ENCODE measurements at places on chromosomes 13 and 19.

GRCh38 chr19:19269952-19270694 is 3.0 kb downstream of the TM6SF2 start:
- DNase-seq: no peak

DNA sequence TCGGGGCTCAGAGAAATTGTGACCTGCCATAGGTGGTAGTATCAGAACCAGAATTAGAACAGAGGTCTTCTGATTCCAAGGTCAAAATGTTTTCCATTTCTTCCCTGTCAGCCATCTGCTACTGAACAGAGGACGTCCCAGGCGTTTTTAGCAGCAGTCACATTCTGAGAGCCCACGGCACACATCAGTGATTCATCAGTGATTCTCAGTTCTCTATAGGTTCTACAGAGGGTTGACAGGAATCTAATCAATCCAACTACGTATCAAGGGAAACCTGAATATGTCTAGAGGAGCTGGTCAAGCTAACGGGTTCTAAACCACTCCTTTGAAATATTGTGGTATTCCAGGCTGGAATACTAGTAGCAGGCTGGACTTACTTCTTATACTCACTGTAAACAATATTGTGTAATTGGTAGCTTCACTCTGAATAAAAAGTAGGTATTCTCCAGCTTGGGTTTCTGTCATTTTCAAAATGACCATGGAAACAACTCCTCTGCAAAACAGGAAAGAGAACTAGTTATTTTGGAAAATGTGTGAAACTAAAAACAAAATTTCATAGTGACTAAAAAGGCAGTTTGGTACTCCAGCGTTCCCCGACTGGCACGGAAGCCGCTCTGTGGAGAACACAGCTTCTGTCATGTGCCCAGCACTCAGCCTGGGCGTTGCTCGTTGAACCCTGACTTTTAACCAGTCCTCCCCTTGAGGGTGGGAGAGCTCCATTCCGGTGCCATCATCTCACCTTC is 43.2 kb downstream of the FLT3 start:
- DNase-seq: no peak

DNA sequence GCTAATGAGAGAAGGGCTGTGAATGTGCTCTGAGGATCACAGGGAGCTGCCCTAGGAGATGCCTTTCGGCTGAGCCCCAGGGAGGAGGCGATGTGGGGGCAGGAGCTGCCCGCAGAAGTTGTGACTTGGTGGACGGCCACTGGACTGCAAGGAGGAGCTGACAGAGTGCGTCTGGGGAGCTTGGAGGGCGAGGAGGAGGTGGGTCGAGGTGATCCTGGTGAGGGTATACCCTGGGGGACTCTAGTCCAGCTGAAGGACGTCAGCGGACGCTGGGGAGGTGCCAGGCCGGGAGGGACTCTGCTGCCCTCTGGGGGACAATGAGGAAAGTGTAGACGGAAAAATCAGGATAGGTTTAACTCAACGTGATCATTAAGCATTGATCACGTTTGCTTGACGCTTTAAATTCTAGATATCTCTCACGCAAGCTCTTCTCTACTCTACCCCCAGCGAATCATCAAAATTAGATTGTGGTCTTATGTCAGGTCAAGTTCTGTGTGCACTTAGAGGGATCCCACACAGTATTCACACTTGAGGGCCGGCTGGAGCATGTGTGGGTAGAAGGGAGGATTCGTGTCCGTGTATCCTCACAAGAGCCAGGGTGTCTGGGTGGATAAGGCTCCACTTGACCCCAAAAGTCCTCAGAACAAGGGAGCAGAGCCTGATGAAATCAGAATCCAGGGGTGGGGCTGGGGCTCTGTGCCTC is 3.3 kb upstream of the CEACAM7 start:
- no peak for DNase-seq

GRCh38 chr13:77896977-77897376 is 21.7 kb downstream of the EDNRB start:
- no peak for DNase-seq

DNA sequence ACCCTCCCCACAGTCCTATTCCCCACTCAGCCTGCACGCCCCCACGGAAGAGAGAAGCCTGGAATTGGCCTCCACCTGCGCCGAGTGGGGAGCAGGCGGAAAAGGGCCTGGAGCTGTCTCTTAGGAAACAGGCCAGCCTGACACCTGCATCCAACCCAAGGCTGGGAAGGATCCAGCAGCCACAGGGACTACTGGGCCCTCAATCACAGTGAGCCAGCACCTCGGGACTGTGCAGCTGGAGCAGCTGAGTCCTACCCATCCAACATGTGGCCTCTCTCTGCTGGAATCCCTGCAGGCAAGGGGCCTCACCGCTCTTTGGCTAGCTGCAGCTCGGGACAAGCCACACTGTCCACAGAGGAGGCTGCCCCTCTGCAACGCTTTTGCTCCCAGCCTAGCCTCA is 8.3 kb upstream of the EPHX3 start:
- no peak for DNase-seq

GRCh38 chr19:35223084-35223790 is 5.3 kb downstream of the FAM187B start:
- DNase-seq: no peak

- no peak for DNase-seq
Measured at GRCh38 chr19:49151267-49152118, 3.7 kb downstream of the HRC start.

- no peak for DNase-seq
Measured at GRCh38 chr13:113559061-113559460, 25.5 kb upstream of the TFDP1 start.

- no peak for DNase-seq
Measured at GRCh38 chr19:48330012-48330681, 4.8 kb downstream of the EMP3 start.

DNA sequence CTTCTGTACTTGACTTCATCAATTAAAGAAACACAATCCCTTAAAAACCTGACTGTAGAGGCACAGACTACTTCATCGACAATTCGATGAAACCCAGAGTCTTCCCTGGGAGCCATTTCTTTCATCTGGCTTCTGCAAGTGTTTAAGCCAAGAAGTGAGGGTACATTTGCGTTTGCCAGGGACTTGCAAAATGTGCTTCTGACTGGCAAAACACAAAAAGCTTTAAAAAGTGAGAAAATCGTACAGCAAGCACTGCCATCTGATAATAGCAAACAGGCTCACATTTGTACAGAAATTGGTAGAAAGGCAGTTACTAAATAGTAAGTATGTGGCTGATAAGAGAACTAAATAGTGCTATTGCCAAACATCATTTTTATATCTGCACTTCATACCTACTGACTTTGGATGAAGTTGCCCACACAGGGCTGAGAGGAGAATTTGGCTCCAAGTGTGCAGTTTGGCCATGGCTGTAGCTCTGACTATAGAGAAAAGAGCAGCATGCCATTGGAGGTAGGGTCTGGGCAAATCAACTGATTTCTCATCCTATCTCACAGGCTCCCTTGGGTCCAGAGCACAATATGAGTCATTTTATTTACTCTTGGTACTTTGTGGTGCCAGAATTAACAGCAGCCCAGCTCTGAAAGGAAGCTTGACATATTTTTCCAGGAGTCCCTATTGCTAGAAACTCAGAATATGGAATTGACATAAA is 358.1 kb downstream of the OXGR1 start:
- DNase-seq: no peak

DNA sequence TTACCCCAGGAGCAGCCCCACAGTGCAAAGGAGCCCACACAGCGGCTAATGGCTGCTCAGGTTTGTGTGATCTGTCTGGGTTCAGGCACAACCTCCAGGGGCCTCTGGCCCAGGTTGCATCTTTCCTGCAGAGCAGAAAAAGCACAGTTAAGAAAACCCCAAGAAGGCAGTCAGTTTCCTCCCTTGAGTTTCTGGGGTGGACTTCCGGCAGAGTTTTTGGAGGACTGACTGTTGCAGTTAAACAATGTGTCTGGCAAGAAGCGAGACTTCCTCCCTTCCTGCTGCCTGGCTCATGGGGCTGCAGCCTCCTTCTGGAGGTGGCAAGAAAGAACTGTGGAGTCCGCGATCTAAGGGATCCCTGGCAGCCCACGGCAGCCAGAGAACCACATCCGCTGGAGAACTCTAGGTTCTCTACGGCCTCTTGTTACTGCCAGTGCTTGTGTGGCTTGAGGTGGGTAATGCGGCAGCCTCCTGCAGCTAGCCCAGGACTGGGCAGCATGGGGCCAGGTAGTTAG is 114.4 kb downstream of the ZDHHC20 start:
- no peak for DNase-seq

GRCh38 chr13:52936806-52937205 is 88.4 kb upstream of the PCDH8 start:
- no peak for DNase-seq

DNA sequence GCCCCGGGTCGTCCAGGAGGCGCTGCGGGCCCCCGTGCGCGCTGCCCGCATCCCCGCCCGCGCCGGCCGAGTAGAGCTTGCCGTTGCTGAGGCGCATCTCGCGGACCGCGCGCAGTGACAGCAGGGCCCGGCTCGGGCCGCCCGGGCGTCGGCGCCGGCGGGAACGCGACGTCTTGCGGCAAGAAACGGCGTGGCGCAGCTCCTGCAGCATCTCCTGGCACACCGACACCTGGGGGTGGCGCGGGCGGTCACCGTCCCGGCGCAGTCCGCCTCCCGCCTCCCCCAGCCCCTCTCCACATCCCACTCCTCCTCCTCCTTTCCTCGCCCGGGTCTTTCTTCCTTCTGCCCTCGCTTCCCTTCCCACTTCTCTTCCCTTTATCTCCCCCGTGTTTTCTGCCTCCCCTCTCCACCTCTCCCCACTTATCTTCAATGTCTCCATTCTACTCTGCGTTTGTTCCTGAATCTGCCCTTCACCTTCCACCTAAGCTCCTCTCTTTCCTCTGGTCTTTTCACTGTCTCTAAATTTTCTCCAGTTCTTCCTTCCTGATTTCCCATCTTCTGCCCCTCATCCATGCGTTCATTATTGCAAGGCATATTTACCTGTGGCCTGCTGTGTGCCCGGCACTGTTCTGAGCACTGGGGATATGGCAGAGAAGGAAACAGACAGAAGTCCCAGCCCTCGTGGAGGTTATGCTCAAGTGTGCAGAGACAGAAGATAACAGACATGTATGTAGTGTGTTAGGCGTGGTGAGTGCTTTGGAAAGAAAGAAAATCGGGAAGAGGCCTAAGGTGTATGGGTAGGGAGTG is 5.2 kb upstream of the ATP1A3 start:
- no peak for DNase-seq

GRCh38 chr13:30905932-30906383 is at the start of gene MEDAG:
TSS of gene MEDAG (plus strand) at chr13:30906271. CDS start at chr13:30906516, 245 bp downstream.
- no peak for DNase-seq

GRCh38 chr19:50844296-50844935 is 10.3 kb upstream of the KLK3 start:
- no peak for DNase-seq

- DNase-seq: no peak
Measured at GRCh38 chr13:34145061-34145460, 327.1 kb downstream of the RFC3 start.

GRCh38 chr13:76820759-76821158 is 65.4 kb downstream of the KCTD12 start:
- DNase-seq: no peak

DNA sequence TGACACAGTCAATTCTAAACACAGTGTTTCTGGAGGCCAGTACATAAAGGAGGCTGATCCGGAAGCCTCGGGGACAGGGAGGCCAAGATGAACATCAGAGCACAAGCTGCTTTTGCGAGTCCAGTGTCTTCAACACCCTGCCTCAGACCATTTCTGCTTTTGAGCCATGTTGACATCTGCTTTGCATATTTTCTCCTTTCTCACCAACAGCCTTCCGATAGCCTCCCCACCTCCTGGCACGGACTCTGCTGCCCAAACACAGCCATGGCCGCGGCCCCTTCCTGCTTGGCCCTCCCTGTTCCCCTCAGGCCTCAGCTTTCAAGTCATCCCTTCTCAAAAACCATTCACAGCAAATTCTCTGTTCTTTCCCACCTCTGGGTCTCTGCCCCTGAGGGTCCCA is 3.6 kb downstream of the LRRC25 start:
- DNase-seq: no peak

Data from cortex of kidney (tissue), 1 donor.